ENCODE measurements at places on chromosomes 12 and 14.
A peak's percentile ranks its signal among the peaks of the same experiment; 100 is the strongest.

DNA sequence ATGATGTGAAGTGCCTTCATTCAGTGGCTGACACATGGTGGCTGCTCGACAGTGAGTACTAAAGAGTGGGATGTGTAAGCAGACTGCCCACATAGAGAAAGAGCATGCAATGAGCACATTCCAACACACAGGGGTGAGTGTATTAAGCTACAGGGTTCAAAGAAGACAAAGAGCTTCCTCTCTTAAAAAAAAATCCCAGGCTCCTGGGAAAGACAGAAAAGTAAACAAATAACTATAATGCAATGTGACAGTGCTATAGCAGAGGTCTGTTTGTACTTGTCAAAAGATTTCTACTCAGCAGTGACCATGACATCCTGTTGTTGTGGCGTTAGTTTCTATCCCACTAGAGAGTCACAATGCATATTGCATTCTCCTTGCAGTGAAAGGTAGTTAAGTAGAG is 12.4 kb upstream of the PCNX1 start:
- no peak for DNase-seq

- peak; percentile 89 for DNase-seq
Observed at GRCh38 chr12:67827820-67828383, 161.3 kb upstream of the IFNG-AS1 start.

DNA sequence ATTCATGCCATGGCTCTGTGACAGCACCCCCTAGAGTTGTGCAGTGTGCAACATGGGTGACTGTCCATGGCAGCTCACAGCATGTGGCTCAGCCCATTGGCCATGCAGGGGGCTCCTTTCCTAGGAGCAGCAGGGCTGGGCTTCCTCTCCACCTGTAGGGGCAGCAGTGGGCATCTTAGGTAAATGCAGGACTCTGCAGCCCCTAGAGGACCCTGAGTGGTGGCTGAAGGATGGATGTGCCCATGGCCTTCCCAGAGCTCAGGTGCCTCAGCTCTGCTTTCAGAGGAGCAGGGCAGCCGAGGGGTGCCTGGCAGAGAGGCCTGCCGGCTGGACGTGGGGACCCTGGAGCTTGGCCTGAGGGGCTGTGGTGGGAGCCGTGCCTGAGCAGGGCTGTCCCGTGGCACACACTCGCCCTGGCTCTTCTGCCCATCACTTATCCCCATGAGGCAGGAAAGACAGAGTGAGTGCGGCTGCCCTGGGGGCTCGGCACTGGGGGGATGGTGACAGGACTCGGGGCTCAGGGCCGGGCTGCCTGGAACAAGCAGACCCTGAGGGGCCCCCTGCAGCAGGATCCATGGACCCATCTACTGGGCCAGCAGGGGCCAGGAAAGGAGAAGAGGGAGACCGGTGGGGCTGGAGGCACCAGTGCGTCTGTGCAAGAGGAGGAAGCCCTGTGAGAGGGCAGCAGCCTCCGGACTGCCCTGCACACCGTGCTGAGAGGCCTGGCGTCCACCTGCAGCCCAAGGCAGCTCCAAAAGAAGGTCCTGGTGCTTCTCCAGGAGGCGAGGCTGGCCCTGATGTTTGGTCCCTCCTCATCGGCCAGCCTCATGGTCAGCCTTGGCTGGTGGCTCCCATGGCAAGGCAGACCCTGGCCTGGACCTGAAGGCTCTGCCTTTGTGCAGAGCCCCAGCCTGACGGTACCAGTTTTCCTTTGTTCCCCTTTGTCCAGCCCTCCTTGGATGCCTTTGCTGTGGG is 7.6 kb downstream of the ADSS1 start:
- DNase-seq, result no peak

GRCh38 chr12:93568091-93568490 is 4.4 kb upstream of the SOCS2 start:
- no peak for DNase-seq

DNA sequence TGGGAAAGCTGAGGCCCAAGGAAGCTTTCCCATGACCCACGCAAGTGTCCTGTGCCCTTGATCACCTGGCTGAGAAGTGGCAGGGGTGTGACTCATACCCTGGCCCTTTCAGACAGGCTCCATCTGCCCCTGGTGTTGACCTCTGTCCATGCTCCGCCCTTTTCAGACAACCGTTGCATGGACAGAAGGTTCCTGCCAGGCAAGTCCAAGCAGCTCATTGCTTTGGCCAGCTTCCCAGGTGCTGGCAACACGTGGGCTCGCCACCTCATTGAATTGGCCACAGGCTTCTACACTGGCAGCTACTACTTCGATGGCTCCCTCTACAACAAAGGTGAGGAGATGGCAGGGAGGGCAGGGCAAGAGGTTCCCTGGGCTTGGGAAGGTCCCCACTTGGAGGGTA is 103.5 kb downstream of the WSCD2 start:
- no peak for DNase-seq

GRCh38 chr12:49548481-49548821 is 9.6 kb downstream of the KCNH3 start:
- no peak for DNase-seq
